Uterus (tissue), 4 donors: ENCODE measurements at places on chromosomes 4 and X. TPM values are rescaled to one million over a fixed set of nuclear protein-coding genes. Genes with fewer than 3 reads are reported as not detected.

- no peak for DNase-seq
- no peaks in the 10 kb centered on the region for H3K4me1 ChIP-seq
- H3K27me3 ChIP-seq = no peaks in the 10 kb centered on the region
- H3K27ac ChIP-seq = no peak overlapping the region
These were observed 265.6 kb downstream of the KLHL13 start for GRCh38 chrX:117851025-117851424.

JCHAIN gene
- total RNA-seq = 12.7 TPM

UGT2B15 gene
- total RNA-seq = not detected

GRCh38 chr4:176271749-176272148 is 2.7 kb upstream of the ASB5 start:
- no peaks in the 10 kb centered on the region for H3K27me3 ChIP-seq
- H3K27ac ChIP-seq = no peak overlapping the region
- H3K4me1 ChIP-seq = no peaks in the 10 kb centered on the region
- H3K4me3 ChIP-seq = no peak overlapping the region

DCAF4L1 gene
- total RNA-seq = 0.35 TPM

CNKSR2 gene
- not detected for total RNA-seq

DNA sequence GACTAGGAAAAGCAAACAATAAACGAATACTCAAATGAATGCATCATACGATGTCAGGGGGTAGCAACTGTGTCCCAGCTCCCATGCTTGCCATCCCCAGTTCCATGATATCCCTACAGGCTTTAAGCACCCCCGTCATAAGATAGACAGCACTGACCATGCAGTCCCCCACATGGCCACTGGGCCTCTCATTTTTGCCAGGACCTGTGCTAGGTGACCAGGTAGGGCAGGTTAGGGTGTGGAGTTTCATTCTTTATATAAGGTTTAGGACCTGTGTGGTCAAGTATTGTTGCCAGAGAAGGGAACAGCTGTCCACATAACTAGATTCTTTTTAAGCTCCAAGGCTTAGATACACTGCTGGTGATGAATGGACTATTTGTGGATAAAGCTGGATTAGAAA is 9.7 kb downstream of the PPEF2 start:
- no peak overlapping the region for H3K4me3 ChIP-seq
- no peak for DNase-seq
- H3K36me3 ChIP-seq = no peaks in the 10 kb centered on the region

DNA sequence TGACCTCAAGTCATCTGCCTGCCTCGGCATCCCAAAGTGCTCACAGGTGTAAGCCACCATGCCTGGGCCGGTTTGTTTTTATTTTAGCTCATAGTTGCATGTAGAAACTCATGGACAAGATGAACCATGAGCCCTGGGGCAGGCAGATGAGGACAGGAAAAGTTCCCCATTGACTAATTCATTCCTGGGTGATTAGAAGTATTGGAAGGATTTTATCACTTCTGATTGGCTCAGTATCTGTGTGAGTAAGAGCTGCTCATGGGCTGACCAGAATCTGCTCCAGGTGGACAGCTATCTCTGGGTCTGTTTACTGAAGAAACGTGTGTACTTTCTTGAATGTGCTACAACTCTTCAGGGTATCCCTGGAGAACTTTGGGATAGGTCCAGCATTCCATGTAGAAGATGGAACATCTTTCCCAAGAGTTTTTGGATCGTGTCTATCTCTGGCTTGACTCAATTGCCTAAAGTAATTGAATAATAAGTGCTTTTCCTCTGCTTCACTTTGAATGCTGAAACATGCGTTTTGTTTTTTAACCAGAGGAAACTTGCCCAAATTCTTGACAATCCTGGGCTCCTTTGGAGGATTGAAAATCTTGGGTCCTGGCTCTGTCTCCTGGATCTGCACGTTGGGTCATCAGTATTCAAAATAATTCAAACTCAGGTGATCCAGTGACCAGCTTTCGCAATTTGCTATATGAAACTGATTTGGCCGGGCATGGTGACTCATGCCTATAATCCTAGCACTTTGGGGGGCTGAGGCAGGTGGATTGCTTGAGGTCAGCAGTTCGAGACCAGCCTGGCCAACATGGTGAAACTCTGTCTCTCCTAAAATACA is 88.6 kb upstream of the DHRSX start:
- no peaks in the 10 kb centered on the region for H3K27me3 ChIP-seq
- no peaks in the 10 kb centered on the region for H3K36me3 ChIP-seq
- no peak overlapping the region for H3K4me3 ChIP-seq
- H3K27ac ChIP-seq = no peak overlapping the region
